ENCODE measurements at places on chromosomes 3 and 15.

GRCh38 chr3:161890147-161890625, 393.6 kb downstream of the OTOL1 start:
- DNase-seq = peak; percentile 6

DNA sequence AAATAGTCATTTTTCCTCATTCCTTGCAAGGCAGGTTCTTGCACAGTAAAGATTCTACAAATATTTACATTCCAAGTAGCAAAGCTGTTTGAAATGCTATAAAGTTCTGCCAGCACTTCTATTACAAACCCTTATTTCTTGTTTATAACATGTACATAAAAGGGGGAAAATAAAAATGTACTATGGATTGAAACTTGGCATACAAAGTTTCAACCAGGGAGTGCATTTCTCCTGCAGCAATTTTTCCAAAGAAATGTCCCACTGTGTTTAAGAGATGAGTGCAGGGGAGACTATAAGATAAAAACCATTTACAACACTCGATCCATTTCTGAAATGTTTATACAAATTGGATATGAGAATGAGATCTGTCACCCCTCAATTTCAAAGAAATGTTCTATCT, 3.3 kb downstream of the CNTN3 start:
- no peak for DNase-seq

DNA sequence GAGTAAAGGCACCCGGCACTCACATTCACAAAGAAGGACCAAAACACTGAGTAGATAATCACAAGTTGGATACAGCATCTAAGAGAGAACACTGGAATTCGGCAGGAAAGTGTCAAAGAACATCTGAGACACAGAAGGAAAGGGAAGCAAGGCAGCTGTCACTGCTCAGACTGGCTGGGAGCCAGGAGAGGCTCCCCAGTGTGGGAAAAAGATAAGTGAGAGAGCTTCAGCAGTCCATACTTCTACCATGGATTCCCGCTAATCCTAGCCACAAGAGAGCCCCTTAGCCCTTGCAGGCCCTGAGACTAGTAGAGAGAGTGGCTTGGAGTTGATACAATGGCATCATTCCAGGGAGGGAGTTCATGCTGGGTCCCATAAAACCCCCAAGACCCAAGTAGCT, 36.7 kb upstream of the CP start:
- DNase-seq = no peak

GRCh38 chr3:136343873-136344555, 93.9 kb downstream of the PCCB start:
- DNase-seq = peak; percentile 82

- no peak for DNase-seq
Observed at GRCh38 chr3:29420106-29420505, 139.2 kb downstream of the RBMS3 start.

DNA sequence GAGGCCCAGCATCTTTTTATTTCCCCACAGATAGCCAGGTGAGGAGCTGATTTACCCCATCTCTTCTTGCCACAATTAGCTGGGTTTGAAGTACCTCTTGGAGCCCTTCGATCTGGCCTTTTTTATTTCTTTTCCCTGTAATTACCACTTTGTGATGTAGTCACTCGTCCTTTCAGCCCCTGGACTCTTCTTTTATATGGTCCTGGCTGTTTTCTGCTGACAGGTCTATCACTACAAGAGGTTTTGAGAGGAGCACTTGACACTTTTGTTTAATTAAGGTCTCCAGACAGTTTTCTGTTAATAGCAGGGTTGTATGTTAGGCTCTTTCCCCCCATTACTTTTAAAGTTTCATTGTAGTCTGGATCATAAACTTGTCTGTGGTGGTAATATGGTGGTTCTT, 11.8 kb downstream of the ATXN7 start:
- no peak for DNase-seq

DNA sequence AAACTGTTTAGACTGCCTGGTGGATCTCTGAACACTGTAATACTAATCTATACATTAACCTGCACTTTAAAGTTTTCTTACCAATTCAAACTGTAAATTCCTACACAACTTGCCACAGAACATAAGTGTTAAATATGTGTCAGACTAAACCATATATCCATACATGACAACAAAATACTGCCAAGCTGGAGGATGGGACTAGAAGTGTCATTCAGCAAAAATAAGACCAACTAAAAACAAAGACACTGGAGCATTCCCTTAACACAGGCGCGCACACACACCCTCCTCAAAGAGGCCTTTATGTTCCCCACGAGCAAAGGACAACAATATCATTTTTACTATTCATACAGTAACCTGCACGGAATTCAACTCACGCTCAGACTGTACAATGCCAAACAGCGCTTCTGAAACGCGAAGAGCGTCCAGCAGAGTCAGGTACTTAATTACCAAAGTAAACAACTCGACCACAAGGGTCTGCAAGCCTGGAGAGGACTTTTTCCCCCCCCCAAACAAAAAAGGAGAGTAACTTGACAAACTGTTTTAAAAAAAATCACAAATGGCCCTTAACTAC, 1.1 kb downstream of the DCUN1D1 start:
- no peak for DNase-seq

DNA sequence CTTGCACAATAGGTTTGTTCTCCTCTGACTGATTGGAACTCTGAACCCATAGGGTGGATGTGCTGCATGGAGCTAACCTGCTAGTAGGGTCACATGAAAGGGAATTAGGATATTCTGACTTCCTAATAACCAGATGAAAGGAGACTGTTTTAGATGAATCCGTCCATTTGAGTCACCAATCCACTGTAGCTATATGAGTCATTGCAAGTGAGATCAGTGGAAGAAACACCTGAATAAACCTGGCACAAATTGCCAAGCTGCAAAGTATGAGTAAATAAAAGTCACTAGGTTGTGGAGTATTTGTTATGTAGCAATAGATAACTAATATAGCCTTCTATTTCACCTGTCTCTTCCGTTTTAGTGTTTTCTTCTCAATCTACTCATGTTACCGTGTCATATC, 584.4 kb downstream of the PDCD6IP start:
- DNase-seq = peak; percentile 21

DNA sequence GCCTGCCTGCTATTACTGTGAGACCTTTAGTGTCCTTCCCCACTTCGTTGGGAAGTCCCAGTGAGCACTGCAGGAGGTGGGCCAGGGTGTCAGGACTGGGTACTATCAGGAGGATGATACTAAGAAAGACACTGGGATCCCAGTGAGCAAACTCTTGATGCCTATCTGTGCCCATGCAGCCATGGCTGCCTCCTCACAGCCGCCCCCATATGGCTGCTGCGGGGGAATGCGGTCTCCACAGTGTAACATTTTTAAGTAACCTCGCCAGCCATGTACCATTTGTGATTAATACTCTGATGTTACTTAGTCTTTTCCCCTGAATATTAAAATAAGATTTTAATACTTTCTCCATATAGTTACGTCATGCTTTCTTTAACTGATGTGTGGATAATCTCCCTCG, 312.2 kb downstream of the RYR3 start:
- DNase-seq = no peak

GRCh38 chr3:14142567-14143270, 17.9 kb downstream of the TMEM43 start:
- DNase-seq = no peak

- no peak for DNase-seq
Observed at GRCh38 chr3:37862219-37862902, 681 bp downstream of the CTDSPL start.

GRCh38 chr3:175308097-175308496, 449.0 kb downstream of the NAALADL2 start:
- DNase-seq = no peak

DNA sequence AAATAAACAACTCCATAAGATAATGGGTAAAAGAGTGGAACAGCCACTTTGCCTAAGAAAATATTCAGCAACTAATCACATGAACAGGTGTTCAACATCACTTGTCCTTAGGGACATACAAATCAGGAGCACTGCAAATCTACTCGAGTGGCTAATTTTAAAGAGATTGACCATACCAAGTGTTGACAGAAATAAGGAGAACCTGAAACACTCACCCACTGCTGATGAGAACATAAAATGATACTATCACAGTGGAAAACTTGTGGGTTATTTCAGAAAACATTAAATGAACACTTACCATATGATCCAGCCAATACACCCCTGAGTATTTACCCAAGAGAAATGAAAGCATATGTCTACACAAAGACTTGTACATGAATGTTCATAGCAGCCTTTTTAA, 70.5 kb downstream of the GABRB3 start:
- no peak for DNase-seq

- no peak for DNase-seq
Observed at GRCh38 chr3:108295421-108296175, 750 bp upstream of the HHLA2 start.

DNA sequence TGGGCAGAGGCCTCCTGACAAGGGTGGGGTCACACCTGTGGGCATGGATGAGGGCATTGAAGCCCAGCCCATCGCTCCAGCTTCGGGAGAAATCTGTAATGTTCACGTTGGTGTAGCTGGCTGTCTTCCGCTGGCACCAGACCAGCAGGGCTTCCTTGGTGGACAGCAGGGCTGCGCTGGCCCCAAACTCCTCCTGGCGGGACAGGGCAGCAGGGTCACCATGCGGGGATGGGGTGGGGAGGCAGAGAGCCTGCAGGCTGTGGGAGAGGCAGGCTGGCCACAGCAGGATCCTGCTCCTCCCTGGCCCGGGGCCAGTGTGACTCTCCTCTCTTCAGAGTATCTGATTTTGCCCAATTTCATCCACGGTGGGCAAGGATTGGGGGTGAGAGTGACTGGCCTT, 6.0 kb downstream of the SPTBN5 start:
- DNase-seq = no peak

GRCh38 chr15:69736161-69736560, 283.5 kb downstream of the RPLP1 start:
- DNase-seq = no peak

- DNase-seq = no peak
Observed at GRCh38 chr3:5021116-5022092, 42.2 kb downstream of the BHLHE40 start.

GRCh38 chr15:92922418-92923002, 22.4 kb downstream of the CHD2 start:
- DNase-seq = no peak

GRCh38 chr3:69120879-69121464, 1.4 kb downstream of the LMOD3 start:
- peak; percentile 69 for DNase-seq

DNA sequence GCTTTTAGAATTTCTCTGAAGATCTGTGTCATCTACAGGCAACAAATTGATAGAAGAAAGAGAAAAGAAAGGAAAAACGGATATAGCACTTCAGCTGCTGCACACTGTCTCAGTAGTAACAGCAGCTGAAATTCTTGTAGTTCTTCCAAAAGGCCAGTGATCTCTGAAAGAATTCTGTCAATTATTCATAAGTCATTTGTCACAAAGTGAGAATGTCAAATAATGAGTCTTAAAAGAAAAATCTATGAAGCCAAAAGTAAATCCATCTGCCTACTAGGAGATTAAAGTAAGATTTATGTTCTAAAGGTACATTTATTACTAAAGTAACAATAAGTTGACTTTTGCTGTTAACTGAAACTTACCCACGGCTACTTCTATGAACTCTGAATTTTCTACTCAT, 24.6 kb downstream of the IFT80 start:
- no peak for DNase-seq

DNA sequence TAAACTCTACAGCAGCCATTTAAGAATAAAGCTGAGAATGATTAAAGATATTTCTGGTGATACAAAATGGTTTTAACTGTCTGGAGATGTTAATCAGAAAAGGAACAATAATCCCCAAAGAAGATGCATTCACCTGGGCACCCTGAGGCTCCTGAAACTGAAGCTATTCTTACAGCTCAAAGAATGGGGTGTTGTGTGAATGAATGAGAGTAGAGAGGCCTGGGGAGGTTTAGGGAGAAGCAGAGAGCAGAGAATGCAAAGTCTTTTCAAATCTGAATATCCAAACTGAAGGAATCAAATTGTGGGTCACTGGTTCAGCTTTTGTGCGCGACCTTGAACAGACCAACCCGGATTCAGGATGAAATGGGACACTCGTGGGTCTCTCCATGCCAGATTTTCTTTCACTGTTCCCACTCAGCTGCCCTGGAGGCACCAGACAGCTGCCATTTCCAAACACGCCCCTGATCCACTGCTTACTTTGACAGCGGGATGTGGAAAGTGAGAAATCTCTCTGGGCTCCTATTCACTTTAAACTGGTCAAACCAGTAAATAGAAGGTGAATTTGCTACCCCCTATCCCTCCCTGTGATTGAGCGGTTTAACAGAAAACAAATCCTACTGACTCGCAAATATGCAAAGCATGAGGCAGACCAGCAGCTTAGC, 485.5 kb upstream of the THBS1 start:
- no peak for DNase-seq

GRCh38 chr3:136351351-136351750, 101.2 kb downstream of the PCCB start:
- DNase-seq = no peak

GRCh38 chr3:190089711-190090110, 31.0 kb downstream of the P3H2 start:
- DNase-seq = no peak

- no peak for DNase-seq
Observed at GRCh38 chr3:117366574-117366973, 657.0 kb downstream of the TUSC7 start.

Data from SHP77 (cell line).